ENCODE measurements at places on chromosomes 11 and 22.

GRCh38 chr11:115670538-115671205, 166.5 kb upstream of the CADM1 start:
- DNase-seq: no peak

DNA sequence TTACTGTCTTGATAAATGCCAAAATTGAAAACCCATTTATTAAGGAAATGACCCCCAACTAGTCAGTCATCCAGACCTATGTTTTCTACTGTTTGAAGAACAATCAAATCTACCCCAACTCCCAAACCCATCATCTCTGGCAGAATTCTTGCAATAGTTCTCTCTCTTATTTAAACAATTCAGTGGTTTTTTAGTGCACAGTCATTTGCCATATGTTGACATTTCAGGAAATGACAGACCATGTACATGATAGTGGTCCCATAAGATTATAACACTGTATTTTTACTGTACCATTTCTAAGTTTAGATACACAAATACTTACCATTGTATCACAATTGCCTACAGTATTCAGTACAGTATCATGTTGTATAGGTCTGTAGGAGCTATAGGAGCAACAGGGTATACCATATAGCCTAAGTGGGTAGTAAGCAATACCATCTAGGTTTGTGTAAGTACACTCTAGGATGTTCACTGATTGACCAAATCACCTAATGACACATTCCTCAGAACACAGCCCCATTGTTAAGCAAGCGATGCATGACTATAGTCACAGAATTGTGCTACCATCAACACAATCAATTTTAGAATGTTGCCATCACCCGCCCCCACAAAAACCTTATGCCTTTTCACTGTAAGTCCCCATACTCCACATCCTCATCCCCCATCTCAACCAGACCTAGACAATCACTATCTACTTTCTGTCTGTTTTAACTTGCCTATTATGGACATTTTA, 41.8 kb downstream of the MMP20 start:
- DNase-seq: no peak

GRCh38 chr22:47631571-47632102, 869.2 kb downstream of the TBC1D22A start:
- DNase-seq: no peak

DNA sequence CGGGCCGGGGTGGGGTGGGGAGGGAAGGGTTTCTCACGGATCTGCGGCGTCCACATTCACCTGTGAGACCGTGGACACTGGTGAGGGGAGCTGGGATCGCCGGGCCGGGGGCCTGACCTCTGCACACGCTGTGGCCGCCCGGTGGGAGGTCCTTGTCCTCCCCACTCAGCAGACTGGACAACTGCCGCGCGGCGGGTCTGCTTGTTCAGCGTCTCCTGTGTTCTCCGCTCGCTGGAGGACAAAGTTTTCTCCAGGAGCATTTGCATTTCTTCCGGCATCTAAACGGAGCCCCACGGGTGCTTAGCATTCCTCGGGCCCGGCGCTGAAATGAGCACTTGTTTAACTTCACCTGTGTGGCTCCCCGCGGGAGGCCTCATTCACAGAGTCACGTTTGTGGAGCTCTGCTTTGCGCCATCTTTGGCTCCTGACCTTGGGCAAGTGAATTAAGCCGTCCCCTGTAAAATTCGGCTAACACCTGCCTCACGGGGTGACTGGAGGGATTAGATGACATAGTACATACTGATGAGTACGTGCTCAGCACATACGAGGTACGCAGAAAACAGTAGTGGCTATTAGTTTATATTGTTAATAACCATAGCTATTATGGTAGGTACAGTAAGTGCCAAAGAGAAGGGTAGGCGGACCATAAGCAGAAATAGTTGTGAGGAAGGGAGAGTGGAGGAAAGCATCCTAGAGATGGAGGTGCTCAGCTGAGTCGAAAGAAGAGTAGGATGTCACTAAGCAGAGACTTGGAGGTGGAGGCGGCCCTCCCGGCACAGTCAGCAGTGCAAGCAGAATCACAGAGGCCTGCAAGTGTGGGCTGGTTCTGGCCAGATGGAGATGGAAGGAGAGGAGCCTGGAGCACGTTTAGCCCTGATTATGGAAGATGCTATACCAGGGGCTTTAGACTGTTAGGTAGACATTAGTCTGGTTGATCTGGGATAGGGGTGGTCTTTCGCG, 885 bp downstream of the TRMU start:
- no peak for DNase-seq

DNA sequence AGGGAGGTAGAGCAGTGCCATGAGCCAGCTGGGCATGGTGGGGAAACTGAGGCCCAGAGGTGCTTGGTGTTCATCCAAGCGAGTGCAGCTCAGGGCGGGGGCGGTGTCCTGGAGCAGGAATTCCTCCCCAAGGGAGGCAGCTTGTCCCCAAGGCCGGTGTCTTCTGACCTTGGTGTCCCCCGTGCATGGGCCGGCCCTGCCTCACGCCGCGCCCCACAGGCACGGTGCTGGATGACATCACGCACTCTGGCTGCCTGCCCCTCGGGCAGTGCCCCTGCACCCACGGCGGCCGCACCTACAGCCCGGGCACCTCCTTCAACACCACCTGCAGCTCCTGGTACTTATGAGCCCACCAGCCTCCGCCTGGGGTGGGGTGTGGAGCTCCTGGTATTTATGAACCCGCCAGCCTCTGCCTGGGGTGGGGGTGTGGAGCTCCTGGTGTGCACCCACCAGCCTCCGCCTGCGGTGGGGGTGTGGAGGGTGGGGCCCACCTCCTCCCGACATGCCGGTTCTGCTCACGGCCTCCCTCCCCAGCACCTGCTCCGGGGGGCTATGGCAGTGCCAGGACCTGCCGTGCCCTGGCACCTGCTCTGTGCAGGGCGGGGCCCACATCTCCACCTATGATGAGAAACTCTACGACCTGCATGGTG, 6.7 kb downstream of the MUC5B start:
- no peak for DNase-seq

DNA sequence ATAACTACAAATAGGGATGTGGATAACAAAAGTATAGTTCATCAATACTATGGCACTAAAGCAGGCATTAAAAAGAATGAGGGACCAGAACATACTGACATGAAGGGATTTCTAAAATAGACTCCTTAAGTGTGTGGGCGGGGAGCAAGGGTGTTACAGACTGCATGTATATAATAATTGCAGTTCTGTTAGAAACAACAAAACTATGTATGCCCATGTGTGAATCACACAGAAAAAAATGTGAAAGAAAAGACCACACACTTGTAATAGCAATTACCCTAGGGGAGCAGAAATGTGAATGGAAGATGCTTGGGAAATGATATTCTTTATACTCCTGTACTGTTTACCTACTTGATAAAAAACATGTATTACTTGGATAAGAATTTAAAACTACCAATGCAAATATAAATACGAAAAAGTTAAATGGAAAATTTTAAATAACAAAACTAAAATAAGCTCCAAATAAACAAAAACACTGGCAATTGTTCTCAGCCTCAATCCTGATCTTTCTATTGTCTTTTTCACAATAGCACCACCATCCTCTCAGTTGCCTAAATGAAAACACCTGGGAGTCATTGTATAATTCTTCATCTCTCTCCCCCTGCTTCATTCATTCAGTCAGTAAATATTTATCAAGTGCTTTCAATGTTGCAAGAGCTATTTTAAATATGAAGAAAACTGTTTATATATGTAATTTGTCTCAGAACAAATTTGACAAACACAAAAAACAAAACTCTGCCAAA, 129.8 kb downstream of the FCHSD2 start:
- no peak for DNase-seq

GRCh38 chr11:73475549-73476095, 99.4 kb downstream of the RELT start:
- no peak for DNase-seq

DNA sequence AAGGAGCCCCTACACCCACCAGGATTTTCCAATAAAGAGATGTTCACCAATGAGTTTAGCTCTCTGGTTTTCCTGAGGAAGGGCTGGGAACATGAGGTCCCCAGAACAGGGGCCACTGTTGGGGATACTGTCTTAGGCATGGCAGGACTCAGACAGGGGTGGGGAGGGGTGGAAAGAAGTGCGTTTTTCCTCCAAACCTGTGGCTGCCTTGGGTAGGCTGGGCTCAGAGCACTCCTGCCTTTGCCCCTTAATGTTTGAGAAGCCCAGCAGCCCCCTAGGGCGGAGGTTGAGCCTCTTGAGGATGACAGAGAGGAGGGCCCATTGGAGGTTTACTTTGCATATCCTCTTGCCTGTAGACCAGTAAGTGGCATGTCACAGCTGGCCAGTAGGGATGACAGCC, 10.6 kb downstream of the MTFP1 start:
- no peak for DNase-seq

DNA sequence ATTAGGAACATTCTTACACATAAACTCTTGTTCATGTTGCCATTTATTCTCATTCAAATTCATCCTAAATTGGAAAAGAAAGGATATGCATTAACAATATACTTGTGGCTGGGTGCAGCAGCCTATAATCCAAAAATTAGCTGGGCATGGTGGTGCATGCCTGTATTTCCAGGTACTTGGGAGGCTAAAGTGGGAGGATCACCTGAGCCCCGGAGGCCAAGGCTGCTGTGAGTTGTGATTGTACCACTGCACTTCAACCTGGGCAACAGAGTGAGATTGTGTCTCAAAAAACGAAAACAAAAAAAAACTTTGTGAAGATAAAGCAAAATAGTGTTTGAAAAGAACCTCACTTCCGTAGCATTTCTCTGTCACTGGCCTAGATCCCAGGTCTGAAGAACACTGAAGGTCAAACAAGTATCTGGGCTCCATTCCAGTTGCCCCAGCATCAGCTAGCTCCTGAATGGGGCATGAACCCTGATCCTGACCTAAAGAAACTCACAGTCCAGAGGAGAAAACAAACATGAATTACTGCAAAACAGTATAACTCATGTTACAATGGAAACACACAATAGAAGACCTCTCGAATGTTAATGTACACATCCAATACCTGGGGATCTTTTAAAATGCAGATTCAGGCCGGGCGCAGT, 32.2 kb downstream of the TUG1 start:
- DNase-seq: no peak

DNA sequence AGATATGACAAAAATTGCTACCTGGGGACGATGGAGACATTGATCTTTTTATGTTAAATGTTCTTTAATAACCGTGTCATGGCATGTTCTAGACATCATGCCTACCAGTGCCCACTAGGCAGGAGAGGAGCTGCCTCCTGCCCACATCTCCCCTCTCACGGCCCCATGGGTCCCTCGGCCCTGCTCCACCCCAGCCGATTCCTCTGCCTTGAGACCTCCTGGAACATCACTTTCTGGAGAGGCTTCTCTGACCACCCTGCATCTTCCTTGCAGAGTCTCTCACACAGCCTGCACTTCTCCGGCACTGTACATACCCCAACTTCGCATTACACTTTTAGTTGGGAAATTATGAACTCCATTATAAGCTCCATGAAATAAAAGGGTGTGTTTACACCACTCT, 16.8 kb downstream of the EFCAB6 start:
- DNase-seq: no peak

DNA sequence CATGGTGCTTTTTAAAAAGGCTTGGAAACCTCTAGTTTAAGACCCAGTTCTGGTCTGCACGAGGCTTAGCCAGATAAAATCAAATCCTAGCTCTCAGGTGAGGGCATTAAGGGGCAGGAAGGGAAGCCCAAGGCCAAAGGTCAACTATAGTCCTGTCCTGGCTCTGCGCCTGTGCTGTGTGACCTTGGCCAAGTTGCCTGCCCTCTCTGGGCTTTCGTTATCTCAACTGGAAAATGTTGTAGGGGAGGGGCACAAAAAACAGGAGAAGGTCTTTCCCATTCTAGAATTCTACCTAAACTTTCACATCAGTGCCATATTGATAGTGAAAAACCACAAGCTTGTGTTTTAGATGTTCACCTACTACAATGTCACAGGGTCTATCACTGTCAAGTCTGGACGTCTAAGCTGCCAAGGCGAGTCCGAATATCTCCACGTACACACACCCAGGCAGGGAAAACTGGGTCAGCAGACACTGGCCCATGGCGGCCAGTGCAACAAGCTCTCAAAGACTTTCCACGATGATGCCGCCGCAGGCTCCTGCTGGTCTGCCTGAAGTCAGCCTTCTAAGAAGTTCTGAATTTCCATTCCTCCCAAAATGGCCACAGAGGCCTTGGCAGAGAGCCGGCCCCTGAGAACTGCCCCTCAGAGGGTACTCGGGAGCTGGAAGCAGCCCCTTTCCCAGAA, 18.0 kb downstream of the MN1 start:
- no peak for DNase-seq

Data from stimulated activated CD4-positive, alpha-beta T cell treated with anti-CD3 and anti-CD28 coated beads, Interleukin-15, amount 100 ng/mL, for 1 hour (primary cell).